Adipocyte (in vitro differentiated cells): ENCODE measurements at places on chromosomes 2 and 18.

GRCh38 chr2:72211350-72211749 lies 63.7 kb upstream of the CYP26B1 start:
- no peak for DNase-seq

GRCh38 chr2:176503776-176504175 lies 234.5 kb downstream of the MTX2 start:
- no peak for DNase-seq

- DNase-seq, result no peak
Observed at GRCh38 chr2:233063269-233063975, 3.3 kb downstream of the INPP5D start.

GRCh38 chr18:69383186-69383585 lies 17.5 kb upstream of the DOK6 start:
- peak; percentile 83 for DNase-seq

DNA sequence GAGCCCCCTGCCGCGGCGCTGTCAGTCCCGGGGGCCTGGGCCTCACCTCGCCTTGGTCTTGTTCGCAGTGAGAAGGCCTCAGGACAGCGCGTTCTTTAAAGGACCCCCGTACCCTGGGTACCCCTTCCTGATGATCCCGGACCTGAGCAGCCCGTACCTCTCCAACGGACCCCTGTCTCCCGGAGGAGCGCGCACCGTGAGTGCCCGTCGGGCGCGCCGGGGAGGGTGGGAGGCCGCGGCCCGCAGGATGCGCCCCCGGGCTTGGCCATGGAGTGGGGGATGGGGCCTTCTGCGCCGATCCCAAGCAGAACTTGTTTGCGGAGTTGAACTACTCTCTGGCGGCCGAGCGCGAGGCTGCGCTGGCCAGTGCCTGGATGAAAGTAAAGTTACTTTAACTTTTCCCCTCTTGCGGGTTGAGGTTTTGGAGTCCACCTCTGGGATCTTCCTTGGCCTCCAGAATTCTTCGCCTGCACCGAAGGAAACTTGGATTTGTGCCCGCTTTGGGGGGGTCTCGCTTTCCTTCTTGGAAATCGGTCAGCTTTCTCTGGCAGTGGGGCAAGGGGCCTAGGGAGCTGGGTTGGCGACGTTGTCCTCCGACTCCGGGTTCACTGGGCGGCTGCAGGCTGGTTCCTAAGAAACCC lies 1.2 kb downstream of the TCF7L1 start:
- DNase-seq, result peak; percentile 65

- peak; percentile 74 for DNase-seq
Observed at GRCh38 chr2:161004379-161004778, 155.8 kb upstream of the TANK start.

GRCh38 chr18:13267431-13267873 lies 48.9 kb downstream of the LDLRAD4 start:
- DNase-seq, result no peak

DNA sequence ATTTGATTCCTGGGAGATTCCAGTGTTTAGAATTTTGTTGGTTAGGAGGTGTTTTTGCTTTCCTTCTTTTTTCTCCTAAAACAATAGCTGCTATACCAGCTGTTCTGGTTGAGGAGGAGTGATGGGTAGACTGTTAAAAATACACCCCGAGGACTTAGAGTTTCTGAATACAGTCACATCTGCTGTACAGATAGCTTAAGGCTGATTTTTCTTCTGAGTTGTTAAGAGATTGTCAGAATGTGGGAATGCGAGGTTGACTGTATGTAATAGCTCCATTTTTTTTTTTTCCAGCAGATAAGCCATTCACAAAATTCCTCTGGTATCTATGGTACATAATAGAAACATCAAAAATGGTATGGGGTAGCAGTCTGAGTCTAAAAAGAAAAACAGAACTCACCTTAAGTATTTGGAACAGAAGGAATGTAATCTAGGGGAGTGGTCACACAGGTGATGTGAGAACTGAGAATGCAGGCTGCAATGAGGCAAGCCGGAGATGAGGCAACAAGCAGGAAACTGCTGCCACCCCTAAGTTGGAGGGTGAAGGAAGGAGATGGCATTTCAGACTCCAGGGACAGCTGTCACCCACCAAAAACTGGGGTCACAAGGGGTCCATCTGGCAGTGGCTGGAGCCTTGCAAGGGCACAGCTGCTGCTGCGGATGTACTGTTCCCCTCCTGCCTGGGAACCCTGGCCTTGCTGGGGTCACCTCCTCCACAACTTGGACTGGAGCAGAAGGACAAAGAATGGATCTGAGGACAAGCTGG lies 2.4 kb downstream of the DGKD start:
- no peak for DNase-seq

DNA sequence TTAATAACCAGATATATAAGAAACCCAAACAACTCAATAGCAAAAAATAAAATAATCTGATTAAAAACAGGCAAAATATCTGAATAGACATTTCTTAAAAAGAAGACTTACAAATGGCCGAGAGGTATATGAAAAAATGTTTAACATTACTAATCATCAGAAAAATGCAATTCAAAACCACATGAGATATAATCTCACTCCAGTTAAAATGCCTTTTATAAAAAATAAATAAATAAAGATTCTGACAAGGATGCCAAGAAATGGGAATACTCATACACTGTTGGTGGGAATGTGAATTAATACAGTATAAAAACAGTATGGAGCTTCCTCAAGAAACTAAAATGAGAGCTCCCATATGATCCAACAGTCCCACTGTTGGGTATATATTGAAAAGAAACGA lies 33.9 kb upstream of the BMP10 start:
- DNase-seq, result no peak

DNA sequence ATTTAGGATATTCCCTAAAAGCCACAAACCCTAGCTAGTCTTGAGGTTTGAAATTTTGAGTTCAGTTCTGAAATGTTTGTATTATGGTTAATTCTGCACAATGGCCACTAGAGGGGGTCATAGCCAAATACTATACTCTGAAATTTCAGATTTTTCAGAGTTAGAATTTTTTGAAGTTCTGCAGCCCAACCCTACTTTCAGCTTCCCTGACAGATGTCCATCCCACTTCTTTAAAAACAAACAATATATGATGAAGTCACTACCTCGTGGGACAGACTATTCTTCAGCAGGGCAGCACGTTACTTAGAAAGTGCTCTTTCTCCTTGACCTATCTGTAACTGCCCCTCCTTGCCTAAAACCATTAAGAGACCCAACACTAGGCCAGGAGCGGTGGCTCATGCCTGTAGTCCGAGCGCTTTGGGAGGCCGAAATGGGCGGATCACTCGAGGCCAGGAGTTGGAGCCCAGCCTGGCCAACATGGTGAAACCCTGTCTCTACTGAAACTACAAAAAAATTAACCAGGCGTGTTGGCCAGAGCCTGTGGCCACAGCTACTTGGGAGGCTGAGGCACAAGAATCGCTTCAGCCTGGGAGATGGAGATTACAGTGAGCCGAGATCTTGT lies 48.2 kb upstream of the PAPOLG start:
- DNase-seq, result peak; percentile 85

DNA sequence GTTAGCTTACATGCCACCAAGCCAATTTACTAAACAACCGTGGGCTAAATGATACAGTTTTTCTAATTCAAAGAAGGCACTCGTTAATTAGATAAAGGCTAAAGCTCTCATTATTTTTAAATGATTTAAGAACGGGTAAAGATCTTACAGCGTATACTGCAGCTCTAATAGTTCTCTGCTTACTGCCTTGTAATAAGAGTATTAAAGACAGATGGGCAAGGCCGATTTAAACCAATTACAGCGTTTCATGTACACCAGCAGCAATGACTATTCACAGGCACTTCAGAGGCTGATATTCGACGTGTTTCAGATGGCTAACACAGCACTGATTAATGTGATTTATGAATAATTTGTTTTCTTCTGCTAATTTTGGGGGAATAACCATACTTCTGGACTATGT lies 259.3 kb downstream of the ZNF407 start:
- no peak for DNase-seq

- DNase-seq, result no peak
Observed at GRCh38 chr2:197183355-197183754, 127.2 kb downstream of the ANKRD44 start.

GRCh38 chr2:41413813-41414485 lies 633.9 kb upstream of the PKDCC start:
- DNase-seq, result no peak

DNA sequence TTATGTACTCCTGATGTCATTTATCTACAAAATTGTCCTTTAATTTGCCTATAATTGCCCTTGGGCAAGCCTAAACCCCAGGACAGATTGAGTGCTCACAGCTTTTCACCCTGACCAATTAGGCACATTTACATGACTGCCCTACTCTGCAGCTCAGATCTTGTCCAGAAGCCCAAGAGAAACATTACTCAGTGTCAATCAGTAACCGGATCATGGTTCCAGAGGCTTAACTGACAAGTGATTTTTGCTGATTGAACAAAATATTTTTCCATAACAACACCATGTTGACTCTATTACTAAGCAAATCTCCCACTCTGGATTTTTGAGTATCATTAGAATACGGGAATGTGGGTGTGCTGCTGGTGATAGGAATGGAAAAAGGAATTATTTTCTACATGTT lies 465.4 kb upstream of the TNP1 start:
- DNase-seq, result no peak

DNA sequence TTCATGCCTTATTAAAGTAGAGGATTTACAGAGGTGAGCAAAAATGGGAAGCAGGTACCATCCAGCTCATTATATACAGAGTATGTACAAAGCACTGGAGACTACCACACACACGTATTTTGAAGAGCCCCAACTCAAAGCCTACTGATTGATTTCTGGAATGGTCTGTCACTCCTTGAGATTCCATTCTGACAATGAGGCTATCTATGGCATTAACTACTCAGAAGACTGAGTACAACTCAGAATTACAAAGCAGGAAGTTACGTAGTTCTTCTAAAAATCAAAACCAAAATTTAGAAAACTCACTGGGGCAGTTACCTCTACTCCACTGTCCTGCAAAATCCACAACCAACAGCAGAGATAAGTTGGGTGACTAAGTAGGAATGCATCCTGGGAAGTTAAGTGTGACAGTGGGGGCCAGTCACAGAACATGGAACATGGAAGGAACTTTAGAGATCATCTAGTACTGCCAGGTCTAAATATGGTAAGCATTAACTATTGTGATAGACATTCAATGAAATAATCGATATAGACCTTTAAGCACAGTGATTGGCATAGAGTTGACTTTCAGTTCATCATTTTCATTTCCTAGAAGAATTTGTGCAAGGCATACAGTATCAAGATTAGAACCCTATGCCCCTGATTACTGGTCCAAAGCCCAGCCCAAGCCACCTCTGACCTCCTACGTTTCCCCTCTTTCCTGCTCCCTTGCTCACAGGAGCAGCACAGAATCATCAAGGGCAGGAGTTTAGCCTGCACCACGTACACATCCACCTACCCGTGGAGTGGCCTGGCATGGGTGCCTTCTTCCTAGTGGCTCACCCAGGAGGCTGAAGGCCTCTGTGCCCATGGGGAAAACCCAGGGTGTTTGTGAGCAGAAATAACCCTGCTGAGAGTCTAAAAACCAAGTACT lies 80.1 kb upstream of the FOSL2 start:
- DNase-seq, result no peak

GRCh38 chr2:190563646-190564045 lies 29.1 kb upstream of the NEMP2 start:
- DNase-seq, result no peak

- DNase-seq, result peak; percentile 74
Observed at GRCh38 chr18:62128157-62128556, 58.7 kb downstream of the PIGN start.

GRCh38 chr2:202267495-202267894 lies 1.9 kb downstream of the NOP58 start:
- DNase-seq, result peak; percentile 25

DNA sequence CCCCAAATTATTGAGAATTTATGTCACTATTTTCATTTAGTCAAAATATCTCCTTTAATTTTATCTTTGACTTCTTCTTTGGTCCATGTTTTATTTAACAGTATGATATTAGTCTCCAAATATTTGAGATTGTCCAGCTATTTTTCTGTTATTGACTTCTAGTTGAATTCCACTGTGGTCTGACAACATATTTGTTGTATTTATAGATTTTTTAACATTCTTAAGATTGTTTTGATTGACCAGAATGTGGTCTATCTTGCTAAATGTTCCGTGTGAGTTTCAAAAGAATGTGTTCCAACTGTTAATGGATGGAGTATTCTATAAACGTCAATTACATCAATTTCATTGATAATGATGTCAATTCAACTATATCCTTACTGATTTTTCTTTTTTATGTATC lies 1452.1 kb downstream of the SUCLG1 start:
- peak; percentile 26 for DNase-seq

DNA sequence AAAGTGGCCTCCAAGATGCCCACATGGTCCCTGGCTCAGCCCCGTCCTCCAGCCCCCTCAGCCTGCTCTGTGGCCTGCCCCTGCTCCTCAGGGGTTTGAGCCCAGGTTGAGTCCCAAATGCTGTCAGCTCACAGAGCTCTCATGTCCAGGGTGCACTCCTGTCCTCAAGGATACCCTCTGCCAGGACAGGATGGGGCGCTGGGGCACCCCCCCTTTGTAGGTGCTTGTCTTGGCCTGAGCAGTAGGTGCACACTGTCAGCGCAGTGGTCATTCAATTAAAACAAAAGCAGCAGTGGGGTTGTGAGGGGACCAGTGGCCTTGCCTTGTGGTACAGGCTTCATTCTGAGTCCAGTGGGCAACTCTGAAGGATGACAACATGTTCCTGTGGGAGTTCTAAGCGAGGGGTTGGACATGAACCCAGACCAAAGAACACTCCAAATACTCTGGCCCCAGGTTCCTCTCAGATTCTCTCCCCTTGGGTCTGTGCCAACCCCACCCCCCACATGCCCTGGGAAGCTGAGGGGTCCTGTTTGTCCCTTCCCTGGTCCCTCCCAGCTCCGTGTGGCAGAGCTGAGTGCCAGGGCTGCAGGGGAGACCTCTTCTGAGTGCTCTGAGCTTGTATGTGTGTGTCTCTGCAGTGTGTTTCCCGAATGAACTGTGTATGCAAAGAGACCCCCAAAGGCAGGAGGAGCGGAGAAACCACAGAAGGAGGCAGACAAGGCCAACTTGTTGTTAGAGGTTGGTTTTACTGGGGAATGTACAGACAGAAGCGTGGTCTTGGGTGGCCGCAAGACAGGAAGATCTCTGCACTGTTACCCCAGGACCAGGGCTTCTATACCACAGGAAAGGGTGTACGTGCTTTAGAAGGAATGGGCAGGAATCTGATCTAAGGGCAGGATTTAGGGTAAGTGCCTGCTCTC lies 155.6 kb upstream of the HS6ST1 start:
- no peak for DNase-seq

DNA sequence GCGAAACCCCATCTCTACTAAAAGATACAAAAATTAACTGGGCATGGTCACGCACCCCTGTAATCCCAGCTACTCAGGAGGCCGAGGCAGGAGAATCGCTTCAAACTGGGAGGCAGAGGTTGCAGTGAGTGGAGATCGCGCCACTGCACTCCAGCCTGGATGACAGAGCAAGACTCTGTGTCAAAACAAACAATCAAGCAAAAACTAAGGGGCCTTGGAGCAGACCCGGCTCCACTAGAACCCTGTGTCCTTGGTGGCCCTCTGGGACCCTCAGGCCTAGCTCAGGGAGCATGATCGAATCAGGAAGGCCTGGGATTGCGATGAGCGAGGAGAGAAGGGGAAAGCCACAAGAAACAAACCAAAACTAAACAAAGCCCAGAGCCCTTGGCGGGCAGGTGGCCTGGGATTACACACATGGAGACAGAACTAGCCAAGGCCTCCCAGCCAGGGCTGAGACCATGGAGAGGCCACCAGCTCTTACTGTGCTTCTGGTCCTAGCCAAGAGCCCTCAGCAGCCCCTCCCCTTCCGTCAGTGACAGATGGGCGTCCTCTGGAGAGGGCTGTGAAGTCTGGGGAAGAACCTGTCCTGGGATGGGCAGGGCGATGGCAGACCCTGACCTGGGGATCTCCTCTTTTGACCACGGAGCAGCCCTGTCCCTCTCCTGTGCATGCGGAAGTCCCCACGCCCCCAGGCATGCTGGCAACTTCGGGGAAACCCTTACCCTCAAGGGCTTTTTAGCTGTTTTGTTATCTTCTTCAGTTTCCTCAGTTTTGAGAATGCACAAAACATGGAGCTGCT lies 27.4 kb upstream of the CATIP start:
- DNase-seq, result no peak
